PC-9 (cell line): ENCODE measurements at places on chromosomes 3 and 15. TPM values are rescaled to one million over a fixed set of nuclear protein-coding genes. Genes with fewer than 3 reads are reported as not detected.
A peak's percentile ranks its signal among the peaks of the same experiment; 100 is the strongest.

RTP1 gene
- not detected in 2 replicates for total RNA-seq

RNF123 gene
- 46.7 and 48.6 TPM in 2 replicates for total RNA-seq

SPTSSB gene
- 1.2 and 4.0 TPM in 2 replicates for total RNA-seq

- no peak overlapping the region for H3K27ac ChIP-seq
- DNase-seq, result no peak
- no peaks in the 10 kb centered on the region for H3K27me3 ChIP-seq
- H3K36me3 ChIP-seq, result no peaks in the 10 kb centered on the region
- H3K4me1 ChIP-seq, result no peaks in the 10 kb centered on the region
Observed at GRCh38 chr3:177371888-177372287, 174.6 kb upstream of the TBL1XR1 start.

KBTBD13 gene
- not detected in 2 replicates for total RNA-seq

DNA sequence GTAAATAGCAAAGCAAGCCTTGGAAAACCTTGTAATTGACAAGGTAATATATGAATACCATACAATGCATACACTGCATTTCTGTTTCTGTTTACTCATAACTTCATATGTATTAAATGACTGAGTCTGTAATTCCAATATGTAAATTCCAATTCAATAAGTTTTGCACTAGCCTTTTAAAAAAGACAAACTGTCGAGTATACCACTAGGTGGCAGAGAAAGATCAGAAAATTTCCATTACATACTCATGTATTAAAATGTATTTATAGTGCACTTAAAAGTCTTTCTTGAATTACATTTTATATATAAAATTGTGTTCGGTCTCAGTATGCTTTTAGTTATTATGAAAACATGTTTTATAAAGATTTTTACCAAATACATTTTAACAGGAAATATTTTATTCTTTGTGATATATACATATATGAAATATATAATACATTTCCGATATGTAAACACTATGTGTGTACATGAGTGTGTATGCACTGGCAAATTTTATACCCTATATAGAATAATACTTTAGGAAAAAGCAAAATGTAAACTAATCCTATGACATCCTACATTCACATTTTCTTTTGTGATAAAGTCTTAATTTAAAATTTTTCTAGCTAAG is 216.8 kb downstream of the VGLL3 start:
- no peak overlapping the region for H3K27ac ChIP-seq
- no peaks in the 10 kb centered on the region for H3K27me3 ChIP-seq
- H3K36me3 ChIP-seq, result no peaks in the 10 kb centered on the region
- H3K4me3 ChIP-seq, result no peak overlapping the region

DNA sequence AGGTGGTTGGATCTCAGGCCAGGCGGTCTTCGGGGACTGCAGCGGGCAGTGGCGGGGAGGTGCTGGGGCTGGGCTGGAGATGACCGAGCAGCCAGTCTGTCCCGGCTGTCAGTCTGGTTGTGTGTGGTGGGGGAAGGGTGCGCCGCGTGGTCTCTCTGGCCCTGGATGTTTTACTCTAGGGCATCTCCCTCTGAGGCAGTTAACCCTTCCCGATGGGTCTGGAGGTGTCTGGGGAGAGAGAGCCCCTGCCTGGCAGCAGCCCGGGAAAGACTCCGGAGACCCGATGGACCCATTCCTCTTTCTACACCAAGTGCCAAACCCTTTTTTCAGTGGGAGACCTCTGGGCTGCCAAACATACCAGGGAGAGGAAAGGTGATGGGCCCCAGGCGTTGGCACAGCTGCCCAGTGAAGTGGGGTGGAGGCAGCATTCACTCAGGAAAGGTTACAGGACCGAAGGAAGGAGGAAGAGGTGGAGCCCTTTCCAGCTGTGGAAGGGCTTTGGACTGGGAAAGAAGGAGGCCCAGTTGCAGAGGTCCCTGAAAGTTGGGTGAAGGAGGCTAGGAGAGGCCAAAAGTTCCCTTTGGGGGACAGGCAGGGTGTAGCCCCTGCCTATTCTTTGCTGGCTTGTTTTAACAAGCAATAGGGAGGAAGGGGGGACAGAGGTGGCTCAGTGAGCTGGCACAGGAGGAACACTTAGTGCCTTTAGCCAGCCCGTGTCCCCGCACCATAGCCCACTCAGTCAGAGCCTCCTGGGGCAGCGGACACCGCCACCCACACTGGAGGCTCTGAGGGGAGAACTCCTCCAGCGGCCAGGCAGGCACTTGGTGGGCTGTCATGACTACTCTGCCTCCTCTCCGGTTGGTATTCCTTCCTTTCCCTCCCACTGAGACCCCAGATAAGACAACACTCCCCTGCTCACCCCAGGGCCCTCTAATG is 2.7 kb upstream of the BAHD1 start:
- DNase-seq, result no peak
- peaks cover 9% of the 10 kb centered on the region; the same call in 1 of the 2 replicates for H3K4me1 ChIP-seq
- no peaks in the 10 kb centered on the region for H3K27me3 ChIP-seq

DNA sequence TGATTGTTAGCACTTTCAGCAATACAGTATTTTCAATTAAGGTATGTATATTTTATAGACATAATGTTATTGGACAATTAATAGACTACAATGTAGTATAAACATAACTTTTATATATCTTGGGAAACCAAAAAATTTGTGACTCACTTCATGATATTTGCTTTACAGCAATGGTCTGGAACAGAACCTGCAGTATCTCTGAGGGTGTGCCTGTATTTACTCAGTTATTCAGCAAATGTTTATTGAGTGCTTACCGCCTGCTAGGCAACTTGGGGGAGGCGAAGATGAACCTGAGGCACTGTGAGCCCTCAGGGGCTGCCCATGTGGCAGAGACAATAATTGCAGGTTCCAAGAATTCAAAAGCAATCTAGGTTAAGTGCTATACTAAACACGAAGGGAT is 144.8 kb downstream of the GABRB3 start:
- no peaks in the 10 kb centered on the region for H3K36me3 ChIP-seq
- peaks cover 9% of the 10 kb centered on the region; the same call in 1 of the 2 replicates for H3K27me3 ChIP-seq
- no peak overlapping the region for H3K27ac ChIP-seq
- DNase-seq, result peak; percentile 19
- H3K4me1 ChIP-seq, result no peaks in the 10 kb centered on the region

DNA sequence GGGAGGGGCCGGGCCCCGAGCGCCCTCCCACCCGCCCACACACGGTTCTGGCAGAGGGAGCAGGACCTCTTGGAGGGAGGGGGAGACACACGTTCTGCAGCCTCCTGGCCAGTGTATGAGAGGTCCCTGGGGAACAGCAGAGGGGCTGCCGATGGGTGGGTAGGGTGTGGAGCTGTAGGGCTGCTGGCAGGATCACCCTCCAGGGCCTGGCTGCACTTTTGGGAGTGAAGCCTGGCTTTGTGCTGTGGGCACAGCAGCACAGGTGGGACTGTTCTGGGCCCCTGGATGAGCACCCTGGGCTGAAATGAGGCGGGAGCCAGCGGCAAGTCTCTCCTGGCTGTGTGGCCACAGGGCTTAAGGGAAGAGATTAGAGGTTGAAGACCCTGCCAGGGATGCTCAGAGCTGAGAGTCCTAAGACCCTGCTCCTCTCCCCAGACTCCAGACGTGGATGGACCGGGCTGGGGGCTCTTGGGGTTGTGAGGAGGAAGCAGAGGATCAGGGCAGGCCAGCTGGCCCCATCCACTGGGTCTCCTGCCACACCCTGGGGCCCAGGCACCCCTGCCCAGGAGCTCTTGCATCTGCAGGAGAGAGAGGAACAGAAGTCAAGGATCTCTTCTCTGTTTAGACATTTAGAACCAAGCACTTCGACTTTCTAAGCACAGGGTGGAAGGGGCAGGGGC is 45.2 kb downstream of the RGMA start:
- H3K4me3 ChIP-seq, result no peak overlapping the region
- no peak for DNase-seq
- no peaks in the 10 kb centered on the region for H3K27me3 ChIP-seq
- no peaks in the 10 kb centered on the region for H3K4me1 ChIP-seq

ISL2 gene
- 0.24 and 0.63 TPM in 2 replicates for total RNA-seq

ACP3 gene
- 1.5 and 3.5 TPM in 2 replicates for total RNA-seq

GRCh38 chr3:107753494-107753893 is 230.7 kb downstream of the BBX start:
- H3K27me3 ChIP-seq, result no peaks in the 10 kb centered on the region
- no peak for DNase-seq
- no peak overlapping the region for H3K27ac ChIP-seq
- H3K36me3 ChIP-seq, result peaks cover 6% of the 10 kb centered on the region; the same call in 1 of the 2 replicates
- H3K4me1 ChIP-seq, result no peaks in the 10 kb centered on the region

DNA sequence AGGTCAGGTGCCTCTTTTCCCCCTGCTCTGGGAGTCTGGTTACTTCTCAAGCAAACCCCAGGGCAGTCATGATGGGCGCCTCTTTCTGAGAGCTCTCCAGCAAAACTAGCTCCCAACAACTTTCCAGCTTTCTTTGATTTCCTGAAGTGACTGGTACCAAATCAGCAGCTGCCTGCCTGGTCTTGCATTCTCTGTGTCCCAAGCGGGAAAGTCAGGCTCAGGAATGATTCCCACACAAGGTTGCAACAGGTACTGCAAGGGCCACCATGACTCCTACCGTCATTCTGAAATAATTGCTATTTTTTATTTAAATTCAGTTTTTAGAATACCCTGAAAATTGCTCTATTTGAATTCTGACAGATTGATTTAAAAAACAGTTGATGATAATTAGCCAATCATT is 658.7 kb downstream of the SQOR start:
- no peak overlapping the region for H3K4me3 ChIP-seq
- no peaks in the 10 kb centered on the region for H3K4me1 ChIP-seq
- H3K27me3 ChIP-seq, result no peaks in the 10 kb centered on the region
- H3K36me3 ChIP-seq, result no peaks in the 10 kb centered on the region
- no peak for DNase-seq

DNA sequence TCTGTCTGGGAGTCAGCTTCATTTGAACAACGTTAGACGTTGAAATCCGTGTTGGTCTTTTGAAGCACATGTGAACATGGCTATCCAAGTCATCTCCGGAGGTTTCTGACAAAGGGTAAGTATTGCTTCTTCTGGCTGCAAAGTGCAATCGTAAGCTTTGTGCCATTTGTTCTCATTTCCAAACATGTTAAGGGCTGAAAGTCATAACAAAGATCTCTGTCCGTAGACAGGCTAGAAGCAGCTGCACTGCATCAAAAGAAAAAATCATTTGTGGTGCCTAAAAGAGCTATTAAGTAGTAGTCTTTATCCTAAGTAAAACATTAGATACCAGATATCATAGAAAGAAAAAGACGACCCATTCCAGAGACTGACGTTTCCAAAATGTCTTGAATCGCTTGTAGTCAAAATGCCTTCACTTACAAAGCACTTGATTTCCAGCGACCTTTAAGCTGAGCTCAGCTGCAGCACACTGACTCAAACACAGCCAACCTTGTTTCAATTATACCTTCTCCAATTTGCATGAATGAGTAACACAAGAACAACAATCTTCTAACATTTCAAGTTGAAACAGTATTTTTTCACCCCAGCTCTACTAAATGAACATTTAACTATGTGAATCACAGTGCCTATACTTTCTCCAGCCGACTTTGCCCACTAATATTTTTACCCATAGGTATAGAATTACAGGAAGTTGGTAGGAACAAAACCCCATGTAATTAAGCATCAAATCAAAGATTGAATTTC is 76.6 kb downstream of the NEDD4 start:
- DNase-seq, result no peak
- no peaks in the 10 kb centered on the region for H3K36me3 ChIP-seq
- H3K4me1 ChIP-seq, result peaks cover 9% of the 10 kb centered on the region

PRR20G gene
- not detected in 2 replicates for total RNA-seq

TICRR gene
- 17.8 and 23.6 TPM in 2 replicates for total RNA-seq

DNA sequence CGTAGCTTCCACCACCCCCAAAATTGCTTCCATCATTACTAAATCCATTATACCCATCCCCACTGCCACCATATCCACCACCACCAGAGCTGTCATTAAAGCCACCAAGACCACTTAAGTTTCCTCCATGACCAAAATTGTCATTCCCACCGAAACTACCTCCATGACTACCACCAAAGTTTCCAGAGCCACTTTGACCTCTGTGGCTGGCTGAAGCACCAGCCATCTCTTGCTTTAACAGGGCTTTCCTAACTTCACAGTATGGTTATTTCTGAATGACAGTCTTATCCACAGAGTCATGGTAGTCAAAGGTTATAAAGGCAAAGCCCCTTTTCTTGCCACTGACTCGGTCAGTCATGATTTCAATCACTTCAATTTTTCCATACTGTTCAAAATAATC is 24.3 kb upstream of the DENND4A start:
- H3K4me3 ChIP-seq, result no peak overlapping the region
- no peaks in the 10 kb centered on the region for H3K27me3 ChIP-seq
- no peaks in the 10 kb centered on the region for H3K4me1 ChIP-seq
- no peak for DNase-seq
- no peak overlapping the region for H3K27ac ChIP-seq

DNA sequence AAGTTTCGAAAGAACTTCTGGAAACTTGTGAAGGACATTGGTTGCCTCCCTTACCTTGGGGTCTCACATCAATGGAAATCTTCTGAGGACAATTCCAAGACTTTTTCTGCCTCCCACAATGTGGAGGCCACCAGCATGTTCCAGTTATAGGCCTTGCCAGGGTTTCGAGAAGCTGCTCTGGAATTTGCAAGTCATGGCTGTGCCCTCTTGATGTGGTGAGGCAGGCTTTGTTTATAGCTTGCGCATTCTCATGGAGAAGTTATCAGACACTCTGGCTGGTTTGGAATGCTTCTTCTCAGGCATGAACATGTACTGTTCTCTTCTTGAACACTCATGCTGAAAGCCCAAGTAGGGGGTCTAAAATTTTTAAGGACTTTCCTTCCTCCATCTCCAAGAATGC is 4.1 kb downstream of the CXCR6 start:
- H3K36me3 ChIP-seq, result peaks cover 9% of the 10 kb centered on the region; the same call in 1 of the 2 replicates
- no peak for DNase-seq
- H3K4me3 ChIP-seq, result no peak overlapping the region
- H3K27me3 ChIP-seq, result no peaks in the 10 kb centered on the region

GRCh38 chr15:55552926-55553325 is 35.2 kb downstream of the PYGO1 start:
- H3K4me1 ChIP-seq, result no peaks in the 10 kb centered on the region
- no peaks in the 10 kb centered on the region for H3K36me3 ChIP-seq
- DNase-seq, result no peak
- no peak overlapping the region for H3K27ac ChIP-seq
- no peaks in the 10 kb centered on the region for H3K27me3 ChIP-seq

GRCh38 chr15:62369454-62369853 is 204.4 kb upstream of the C2CD4B start:
- no peak overlapping the region for H3K4me3 ChIP-seq
- DNase-seq, result no peak
- H3K27me3 ChIP-seq, result no peaks in the 10 kb centered on the region
- H3K27ac ChIP-seq, result no peak overlapping the region
- no peaks in the 10 kb centered on the region for H3K36me3 ChIP-seq
- H3K4me1 ChIP-seq, result no peaks in the 10 kb centered on the region

DNA sequence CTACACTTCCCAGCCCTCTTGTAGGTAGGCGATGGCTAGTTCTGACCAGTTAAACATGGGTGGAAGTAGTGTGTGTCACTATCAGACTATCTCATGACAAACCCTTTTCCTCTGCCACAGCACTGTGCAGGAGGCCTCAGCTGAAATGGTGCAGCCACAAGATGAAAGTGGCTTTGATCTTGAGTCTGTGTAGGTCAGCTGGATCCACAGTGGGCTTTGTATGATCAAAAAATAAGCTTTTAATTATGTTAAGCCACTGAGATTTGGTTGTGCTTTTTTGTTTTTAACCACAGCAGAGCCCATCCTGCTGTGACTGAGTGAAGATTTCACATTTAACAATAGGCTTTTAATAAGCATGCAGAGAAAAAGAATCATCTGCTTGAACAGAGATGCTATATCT is 19.7 kb downstream of the RCN2 start:
- H3K27me3 ChIP-seq, result no peaks in the 10 kb centered on the region
- peaks cover 18% of the 10 kb centered on the region for H3K36me3 ChIP-seq
- no peak overlapping the region for H3K27ac ChIP-seq
- no peak for DNase-seq
- H3K4me1 ChIP-seq, result no peaks in the 10 kb centered on the region
